ENCODE measurements at places on chromosomes 1 and 21. TPM values are rescaled to one million over a fixed set of nuclear protein-coding genes. Genes with fewer than 3 reads are reported as not detected.

DNA sequence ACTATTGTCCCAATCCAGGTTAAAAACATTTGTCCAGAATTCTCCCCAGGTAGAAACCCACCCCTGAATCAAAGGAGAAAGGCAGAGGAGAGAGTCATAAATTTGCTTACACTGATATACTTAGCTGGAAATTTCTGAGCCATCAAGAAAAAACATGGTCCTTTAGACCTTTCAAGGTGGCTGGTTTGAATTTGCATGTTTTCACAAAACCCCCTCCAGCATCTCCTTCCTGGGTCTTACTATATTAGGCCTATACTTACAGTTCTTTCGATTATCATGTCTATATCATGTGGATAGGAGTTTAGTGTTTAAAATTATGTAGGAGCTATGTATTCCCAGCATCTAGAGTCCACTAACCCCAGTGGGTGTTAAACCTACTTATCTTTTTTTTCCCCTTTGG, 178.2 kb downstream of the PLPP3 start:
- no peak overlapping the region for H3K27ac ChIP-seq
- no peak for DNase-seq
- no peak overlapping the region for H3K4me3 ChIP-seq
- H3K27me3 ChIP-seq: no peaks in the 10 kb centered on the region

DNA sequence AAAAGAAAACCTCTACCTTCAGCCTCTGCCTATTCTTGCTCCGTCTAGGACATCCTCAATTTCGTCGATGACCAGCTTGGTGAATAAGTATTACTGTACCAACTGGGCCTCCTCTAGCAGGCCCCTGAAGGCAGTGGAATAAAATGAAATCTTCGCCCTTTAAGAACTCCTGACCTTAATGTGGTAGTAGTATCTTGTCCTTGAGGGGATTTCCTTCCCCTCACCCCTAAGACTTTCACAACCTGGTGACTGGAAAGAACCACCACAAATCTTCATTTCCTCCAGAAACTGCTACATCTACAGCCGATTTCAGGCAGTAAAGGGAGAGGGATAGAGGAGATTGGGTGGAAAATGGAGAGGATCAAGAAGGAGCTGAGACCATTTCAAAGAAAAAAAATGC, 1.6 kb upstream of the HAX1 start:
- DNase-seq: no peak
- H3K27me3 ChIP-seq: no peaks in the 10 kb centered on the region
- H3K36me3 ChIP-seq: peaks cover 66% of the 10 kb centered on the region
- peaks cover 5% of the 10 kb centered on the region for H3K4me1 ChIP-seq
- no peak overlapping the region for H3K4me3 ChIP-seq

GRCh38 chr21:42633858-42634257, 19.6 kb upstream of the PDE9A start:
- peaks cover 33% of the 10 kb centered on the region for H3K27me3 ChIP-seq
- H3K27ac ChIP-seq: no peak overlapping the region
- no peak for DNase-seq

- no peak overlapping the region for H3K27ac ChIP-seq
- H3K4me3 ChIP-seq: no peak overlapping the region
- no peaks in the 10 kb centered on the region for H3K36me3 ChIP-seq
- no peak for DNase-seq
Measured at GRCh38 chr21:14058566-14058965, 152.2 kb downstream of the LIPI start.

DNA sequence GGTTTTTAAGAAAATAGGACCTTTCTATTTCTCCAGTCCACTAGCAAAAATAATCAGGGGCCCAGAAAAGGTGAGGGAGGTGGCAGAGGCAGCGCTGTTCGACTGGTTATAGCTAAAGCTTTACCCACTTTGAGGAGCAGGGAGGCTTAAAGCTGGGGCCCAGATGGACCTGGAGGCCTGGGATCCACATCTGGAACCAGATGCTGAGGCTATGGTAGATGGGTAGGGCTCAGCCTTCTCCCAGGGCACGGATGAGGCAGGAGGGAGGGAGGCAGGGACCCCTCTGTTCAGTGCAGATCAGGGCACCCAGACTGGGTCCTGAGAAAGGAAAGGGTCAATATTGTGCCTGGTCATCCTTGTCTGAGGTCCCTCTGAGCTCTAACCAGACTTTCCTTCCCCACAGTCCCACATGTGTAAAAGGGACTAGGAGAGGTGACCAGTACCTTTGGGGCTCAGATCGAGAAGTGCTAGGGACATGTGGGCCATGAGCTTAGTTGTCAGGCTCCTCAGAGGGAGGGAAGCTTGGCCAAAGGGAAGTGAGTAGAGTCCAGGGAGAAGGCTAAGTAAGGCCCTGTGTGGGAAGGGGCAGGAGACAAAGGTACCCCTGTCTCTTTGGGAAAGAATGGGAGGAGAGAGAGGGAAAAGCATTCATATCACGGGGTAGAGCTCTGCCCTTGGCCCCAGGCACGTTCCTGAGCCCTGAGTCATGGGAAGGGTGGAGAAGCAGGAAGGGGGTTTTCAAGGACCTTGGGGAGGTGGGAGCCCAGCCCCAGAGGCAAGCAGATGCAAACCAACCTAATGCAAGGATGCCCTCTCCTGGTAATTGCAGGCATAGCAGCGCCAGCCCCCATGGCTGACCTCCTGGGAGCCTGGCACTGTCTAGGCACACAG, 15.4 kb downstream of the LMNA start:
- H3K27me3 ChIP-seq: no peaks in the 10 kb centered on the region
- peak; percentile 77 for DNase-seq
- H3K27ac ChIP-seq: peak overlapping the region; percentile 76

DNA sequence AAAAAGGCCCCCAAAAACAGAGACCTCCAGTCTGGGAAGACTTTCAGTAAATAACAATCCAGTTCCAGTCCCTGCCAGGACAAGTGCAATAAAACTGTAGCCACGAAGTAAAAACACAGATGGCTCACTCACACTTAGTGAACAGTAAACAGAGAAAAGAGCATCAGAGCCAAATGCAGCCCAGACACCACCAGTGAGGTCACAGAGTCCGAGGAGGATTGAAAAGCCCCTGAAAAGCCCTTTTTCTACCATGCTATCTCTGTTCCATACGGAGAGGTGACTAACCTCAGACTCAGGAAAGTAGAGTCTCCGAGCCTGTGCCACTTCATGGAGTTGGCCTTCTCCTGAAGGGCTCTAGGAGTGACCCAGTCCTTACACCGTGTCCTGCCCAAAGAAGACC, 84.5 kb downstream of the COLGALT2 start:
- peaks cover 46% of the 10 kb centered on the region for H3K36me3 ChIP-seq
- no peak overlapping the region for H3K27ac ChIP-seq
- no peak for DNase-seq
- no peaks in the 10 kb centered on the region for H3K27me3 ChIP-seq

DNA sequence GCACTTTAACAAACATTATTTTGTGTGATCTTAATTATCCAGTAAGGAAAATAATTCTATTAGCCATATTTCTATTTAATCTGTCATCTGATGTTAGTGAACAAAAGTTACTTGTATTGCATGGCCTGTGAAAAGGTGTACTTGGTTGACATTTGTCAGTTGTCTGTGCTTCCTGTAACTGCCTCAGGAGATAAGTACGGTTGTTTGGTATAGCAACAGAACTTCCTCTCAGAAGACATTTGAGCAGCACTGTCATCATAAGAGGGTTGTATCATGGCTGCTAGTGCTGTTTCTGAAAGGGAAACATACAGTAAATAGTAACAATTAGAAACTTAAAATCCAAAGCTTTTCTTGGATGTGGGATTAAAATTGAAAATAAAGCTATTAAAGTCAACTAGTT, 3.4 kb downstream of the BLZF1 start:
- DNase-seq: peak; percentile 18
- H3K27ac ChIP-seq: peak overlapping the region; percentile 55
- peaks cover 44% of the 10 kb centered on the region for H3K36me3 ChIP-seq
- no peak overlapping the region for H3K4me3 ChIP-seq

DNA sequence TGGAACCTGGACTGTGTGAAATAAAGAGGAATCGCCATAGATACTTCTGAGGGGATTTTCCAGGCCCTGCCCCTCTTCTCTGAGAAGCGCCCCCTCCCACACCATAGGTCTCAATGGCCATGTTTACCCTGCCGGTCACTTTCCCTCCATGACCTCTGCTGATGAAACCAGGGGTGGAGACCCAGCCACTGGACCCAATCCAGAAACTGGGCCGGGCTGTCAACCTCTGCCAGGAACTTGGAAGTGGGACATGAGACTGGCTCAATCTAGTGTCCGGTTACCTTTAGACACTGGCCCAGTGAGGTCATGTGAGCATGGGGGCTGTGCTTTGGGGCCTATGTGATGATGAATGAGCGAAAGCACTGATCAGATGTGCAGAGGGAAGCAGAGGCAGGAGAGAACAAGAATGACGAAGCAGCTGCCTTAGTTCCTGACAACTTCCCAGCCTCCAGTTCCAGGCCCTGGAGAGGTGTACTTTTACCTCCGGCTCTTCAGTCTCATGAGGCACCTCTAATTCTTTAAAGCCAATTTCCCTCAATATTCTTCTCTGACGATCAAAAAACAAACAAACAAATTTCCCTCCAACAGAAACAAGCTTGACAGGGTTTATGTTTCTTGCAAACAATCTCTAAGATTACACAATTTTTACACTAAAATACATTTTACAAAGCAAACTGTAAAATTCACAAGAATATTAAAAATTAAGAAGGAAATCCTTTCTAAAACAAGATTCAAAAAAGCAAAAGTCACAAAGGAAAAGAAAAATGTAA, 4.9 kb downstream of the ASAP3 start:
- H3K36me3 ChIP-seq: peaks cover 5% of the 10 kb centered on the region
- peak; percentile 87 for DNase-seq
- H3K27ac ChIP-seq: peak overlapping the region; percentile 75
- H3K27me3 ChIP-seq: no peaks in the 10 kb centered on the region

The PEAR1 gene
- 5.2 TPM for total RNA-seq

The C1orf167 gene
- total RNA-seq: 0.82 TPM

The PLA2G2C gene
- 0.13 TPM for total RNA-seq

The PTGFRN gene
- total RNA-seq: 33.1 TPM

Measured in K562 (cell line).